Effector memory CD8-positive, alpha-beta T cell (primary cell): ENCODE measurements at places on chromosomes 3 and 15.

GRCh38 chr3:110752307-110752706, 319.3 kb upstream of the NECTIN3 start:
- DNase-seq: no peak

GRCh38 chr3:126777366-126777765, 73.3 kb downstream of the CHCHD6 start:
- DNase-seq: no peak

DNA sequence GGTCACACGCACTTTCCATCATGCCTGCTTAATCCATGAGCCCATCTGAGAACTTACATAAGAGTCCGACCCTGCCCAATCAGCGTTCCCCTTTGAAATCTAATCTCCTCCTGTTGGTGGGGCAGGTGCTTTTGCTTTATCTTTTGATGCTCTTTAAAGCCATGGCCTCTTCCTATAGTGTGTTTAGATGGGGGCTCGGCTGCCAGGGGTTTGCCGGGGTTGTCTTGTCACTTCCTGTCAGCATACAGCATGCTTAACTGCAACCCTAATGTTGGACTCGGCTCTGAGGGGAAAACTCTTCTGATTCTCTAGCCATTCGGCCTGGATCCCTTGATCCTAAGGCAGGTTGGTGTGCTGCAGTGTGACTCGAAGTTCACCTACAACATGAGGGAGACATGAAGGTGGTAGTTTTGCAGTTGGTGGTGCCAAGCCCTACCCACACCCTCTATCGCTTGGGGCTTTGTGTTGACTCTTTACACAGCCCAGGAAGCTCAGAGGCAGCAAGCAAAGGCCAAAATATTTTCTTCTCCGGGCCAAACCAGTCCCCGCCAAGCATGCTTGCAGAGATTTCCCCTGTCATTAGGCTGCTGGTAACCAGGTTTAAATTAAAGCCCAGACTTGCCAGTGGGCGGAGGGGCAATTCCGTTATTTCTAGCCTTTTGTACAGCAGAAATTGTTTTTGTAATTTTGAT, 218.7 kb downstream of the FEZF2 start:
- no peak for DNase-seq

DNA sequence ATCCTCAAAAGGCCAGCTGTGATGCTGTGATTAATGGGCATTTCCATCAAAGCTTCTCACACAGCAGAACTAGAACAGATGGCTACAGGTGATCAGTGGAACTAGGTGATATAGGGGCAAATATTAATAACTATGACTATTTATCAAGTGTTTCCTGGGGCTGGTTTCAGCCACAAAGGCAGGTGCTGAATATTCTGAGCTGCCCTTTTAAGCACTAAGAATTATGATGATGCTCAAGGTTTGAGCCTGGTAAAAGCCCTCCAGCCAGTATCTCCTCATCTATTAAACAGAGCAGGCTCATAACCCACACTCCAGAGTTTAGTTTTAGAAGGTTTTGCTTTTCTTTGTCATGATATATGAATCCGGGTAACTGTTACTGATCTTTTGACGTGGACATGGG, 129.5 kb upstream of the ACP3 start:
- DNase-seq: no peak

DNA sequence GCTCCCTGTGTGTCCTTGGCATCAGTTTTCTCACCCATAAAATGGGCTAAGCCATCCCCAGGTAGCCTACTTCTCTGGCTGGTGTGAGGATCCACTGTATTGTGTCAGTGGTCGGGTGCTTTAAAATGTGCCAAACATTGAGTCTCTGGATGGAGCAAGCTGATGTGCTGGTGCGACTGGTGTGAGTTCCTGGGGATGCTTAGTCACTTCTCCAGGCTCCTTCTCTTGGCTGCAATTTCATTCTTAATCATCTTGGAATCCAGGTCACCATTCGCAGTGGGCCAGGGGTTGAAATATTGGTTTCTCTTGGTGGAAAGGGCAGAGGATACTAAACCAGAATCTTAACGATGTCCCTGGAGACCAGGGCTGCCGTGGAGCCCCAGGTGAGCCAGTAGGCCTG, 29.3 kb downstream of the SCN5A start:
- no peak for DNase-seq

DNA sequence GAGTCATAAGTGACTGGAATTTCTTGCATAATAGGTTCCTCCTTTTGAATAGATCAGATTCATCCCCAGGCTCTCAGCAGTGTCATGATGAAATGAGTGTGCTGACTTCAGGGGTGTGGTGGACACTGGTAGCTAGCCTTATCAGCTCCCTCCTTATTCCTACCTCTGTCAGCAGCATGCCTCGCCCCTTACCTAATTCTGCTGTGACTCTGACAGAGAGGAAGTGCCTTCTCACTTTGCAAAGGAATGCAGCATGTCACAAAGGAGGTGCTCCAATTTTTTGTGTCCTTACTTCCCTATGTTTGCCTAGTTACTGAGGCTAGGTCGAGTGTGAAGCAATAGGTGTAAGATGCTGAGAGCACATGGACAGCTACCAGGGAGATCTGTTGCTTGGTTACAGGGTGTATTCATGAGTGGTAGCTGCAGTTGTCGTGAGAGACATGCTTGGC, 90.6 kb downstream of the TNFAIP8L3 start:
- DNase-seq: no peak

DNA sequence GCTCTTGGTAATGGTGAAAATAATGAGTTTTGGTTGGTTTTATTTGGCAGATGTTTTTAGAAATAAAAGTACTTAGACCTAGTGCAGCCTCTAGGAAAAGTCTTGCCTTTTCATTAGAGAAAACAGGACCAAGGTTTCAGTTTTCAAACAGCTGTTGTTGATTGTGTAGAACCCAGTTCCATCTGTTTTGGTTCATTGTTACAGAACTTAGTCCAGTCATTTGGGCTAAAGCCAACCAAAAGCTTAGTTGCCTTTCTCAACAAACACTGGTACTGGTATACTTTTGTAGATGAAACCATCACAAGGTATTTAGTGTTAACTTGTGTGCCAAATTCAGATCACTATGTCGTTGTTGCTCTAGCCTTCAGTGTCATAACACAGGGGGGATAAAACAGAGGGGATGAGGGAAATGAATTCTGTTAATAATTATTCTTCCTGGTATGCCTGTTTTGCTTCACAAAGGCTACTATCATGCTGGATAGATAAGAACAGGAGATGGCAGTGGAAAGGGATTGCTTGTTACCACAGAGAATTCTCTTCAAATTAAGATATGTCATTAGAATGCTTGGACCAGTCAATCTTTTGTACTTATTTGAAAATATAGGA, 12.6 kb upstream of the APH1B start:
- DNase-seq: no peak

GRCh38 chr3:190019844-190020243, 100.9 kb downstream of the P3H2 start:
- no peak for DNase-seq

- no peak for DNase-seq
These were observed 124.6 kb upstream of the ABHD17C start for GRCh38 chr15:80570553-80570952.

DNA sequence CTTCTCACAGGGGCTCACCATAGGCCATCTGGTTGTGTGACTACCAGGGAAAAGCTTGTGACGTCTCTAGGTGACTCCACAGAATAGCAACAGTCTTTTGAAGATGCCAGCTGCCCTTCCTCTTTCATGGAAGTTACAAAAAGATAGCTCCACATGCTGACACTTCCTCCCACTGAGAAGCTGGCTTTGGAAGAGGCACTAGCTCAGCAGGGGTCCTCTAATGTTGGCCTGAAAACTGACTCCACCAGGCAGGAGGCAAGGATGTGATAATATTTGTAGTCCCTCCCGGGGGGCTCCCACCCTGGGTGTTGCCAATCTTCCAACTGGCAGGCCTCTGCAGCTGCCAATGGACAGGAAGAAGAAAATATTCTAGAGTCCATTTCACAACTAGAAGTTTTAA, 343.5 kb downstream of the NEK10 start:
- DNase-seq: no peak

- no peak for DNase-seq
These were observed 340 bp downstream of the TMEM44 start for GRCh38 chr3:194632809-194633348.

GRCh38 chr3:194686816-194687637, 1.3 kb downstream of the FAM43A start:
- DNase-seq: peak; percentile 21

DNA sequence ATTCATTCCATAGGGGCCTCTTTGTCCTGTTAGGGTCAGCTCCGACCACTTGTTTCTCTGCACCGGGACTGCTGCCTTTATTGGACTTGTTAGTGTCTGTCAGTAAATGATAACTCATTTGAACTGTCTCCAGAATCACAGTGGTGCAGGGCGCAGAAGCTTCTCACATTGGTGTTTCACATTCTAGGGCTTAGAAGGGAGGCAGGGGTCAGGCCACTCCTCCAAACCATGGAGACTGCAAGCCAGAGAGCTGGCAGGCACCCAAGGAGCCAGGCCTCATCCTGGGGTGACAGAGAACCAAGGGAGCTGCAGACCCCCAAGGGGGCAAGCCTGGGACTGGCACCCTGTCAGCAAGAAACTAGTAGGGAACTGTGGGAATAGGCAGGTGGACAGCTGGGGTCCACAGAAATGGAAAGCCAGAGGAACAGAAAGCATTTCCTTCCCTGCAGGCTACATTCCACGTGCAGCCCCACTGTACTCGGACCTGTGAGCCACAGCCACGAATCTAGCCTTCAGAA, 49.1 kb downstream of the CCNL1 start:
- no peak for DNase-seq

- no peak for DNase-seq
These were observed 73.2 kb upstream of the SNRPA1 start for GRCh38 chr15:101368086-101368780.

GRCh38 chr3:156150434-156151066, 30.2 kb downstream of the KCNAB1 start:
- peak; percentile 21 for DNase-seq

GRCh38 chr3:112134335-112135124, 1.5 kb upstream of the GCSAM start:
- no peak for DNase-seq

DNA sequence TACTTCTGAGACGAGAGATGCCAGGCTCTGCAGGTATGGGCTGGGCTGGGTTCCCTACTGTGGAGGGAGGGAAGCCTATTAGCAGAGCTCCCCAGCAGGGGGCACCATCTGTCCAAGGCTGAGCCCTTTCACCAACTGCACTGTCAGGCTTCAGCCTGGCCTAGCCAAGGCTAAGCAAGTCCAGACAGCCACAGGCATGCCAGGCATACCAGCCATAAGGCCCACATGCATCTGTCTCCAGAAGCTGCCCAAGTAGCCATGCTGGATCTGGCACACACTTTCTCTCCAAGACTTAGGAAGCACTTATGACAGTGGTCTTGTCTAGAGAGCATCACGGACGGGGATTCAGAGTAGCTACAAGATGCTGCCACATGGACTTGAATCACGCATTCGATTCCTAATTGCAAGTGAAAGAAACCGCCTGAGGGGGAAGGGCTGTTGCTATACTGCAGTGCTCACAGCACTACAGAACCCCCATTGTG, 28.3 kb downstream of the RUVBL1 start:
- DNase-seq: peak; percentile 82

DNA sequence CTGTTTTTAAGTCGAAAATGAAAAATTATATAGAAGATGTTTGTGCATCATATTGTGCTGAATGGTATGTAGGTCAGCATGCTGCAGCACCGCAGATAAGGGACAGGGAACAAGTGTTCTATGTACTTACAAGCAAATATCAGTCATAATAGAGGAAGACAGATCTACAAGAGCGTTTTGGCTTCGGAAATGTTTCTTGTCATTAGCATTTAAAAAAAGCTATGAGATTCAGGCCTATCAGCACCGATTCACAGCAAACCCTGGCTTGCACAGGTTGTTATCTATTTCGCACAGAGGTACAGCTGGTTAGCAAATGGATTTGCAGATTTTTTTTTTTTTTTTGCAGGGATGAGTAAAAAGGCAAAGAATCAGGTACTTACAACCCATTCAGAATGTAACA, 204.2 kb upstream of the TBC1D5 start:
- DNase-seq: no peak

DNA sequence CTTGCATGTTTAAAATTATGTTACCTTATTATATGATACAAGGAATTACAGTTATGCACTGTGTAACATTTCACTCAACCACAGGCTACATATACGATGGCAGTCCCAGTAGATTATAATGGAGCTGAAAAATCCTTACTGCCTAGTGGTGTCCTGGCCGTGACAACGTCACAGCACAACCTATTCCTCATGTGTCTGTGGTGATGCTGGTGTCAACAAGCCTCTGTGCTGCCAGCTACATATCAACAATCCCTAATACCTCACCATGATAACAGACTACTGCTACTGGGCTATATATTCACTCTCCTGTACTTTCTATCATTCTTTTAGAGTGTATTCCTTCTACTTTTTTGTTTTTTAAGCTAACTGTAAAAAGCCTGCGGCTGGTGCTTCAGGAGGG, 80.2 kb upstream of the OCA2 start:
- DNase-seq: no peak

GRCh38 chr15:47872869-47873432, 155.6 kb downstream of the SEMA6D start:
- DNase-seq: no peak

DNA sequence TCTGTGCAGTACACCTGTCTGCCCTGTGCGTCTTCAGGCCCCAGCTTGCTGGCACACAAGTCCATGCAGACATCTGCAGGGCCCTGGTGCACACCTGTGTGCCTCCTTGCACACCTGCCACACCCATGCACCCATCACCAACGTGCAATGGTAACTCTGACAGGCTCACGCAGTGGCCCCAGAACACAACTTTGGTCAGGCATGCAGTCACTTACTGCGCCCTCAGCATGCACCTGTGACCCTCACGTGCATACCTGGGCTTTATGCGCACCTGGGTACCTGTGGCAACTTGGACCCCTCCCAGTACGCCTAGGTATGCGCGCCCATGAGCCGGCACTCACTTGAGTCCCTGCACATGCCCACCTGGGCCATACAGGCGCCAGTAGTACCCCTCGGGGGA, 1.7 kb downstream of the PLXND1 start:
- DNase-seq: no peak

DNA sequence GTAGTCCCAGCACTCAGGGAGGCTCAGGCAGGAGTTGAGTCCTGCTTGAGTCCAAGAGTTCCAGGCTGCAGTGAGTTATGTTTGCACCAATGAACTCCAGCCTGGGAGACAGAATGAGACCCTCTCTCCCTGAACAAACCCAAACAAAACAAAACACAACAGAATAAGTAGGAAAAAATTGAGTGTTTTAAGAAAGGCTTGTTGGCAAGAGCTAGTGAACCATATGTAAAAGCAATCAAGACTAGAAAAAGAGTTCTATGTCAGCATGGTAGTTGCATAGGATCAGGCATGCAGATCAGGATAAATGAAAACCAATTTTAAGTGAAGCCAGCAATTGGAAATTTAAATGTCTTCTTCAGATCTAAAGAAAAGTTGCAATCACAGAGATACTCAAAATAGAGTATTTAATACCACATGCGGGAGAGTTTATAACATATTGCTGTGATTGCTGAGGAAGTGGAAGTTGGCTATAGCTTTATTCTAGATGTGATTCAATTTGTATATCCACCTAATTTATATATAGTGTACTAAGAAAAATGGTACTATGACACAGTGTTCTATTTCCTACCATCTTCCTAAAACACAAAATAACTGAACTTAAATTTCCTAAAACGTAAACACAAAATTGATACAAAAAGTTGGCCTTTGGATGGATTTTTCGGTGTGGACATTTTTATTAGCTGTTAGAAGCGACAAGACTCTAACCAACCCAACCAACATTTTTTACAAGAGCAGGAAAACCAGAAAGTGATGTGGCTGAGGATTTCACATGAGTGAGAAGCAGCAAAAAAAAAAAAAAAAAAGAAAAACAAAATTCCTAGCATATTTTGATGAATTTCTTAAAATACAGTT, 101.9 kb upstream of the ROBO1 start:
- DNase-seq: no peak
